ENCODE measurements at places on chromosomes 13 and 19.

- DNase-seq, result no peak
Measured at GRCh38 chr19:13623716-13624710, 117.7 kb upstream of the CACNA1A start.

- no peak for DNase-seq
Measured at GRCh38 chr13:24185591-24186232, 25.2 kb downstream of the SPATA13 start.

GRCh38 chr13:81017513-81018152 is 676.7 kb upstream of the SPRY2 start:
- DNase-seq, result peak; percentile 6

- DNase-seq, result peak; percentile 67
Measured at GRCh38 chr19:1651568-1652291, 685 bp downstream of the TCF3 start.

- peak; percentile 64 for DNase-seq
Measured at GRCh38 chr19:13441810-13442512, 64.3 kb downstream of the CACNA1A start.

DNA sequence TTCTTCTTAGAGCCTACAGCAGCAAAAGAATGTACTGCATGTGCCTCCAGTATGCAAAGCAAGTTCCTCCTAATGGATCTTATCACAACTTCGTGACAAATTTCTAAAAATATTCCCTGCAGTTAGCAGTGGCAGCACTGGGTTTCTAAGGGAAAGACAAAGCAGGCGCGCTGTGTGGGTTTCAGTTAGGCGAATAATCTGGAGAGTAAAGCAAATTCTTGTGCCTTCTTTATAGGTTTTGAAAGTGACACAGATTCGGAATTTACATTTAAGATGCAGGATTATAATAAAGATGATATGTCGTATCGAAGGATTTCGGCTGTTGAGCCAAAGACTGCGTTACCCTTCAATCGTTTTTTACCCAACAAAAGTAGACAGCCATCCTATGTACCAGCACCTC is 167.9 kb downstream of the LMO7 start:
- DNase-seq, result no peak

DNA sequence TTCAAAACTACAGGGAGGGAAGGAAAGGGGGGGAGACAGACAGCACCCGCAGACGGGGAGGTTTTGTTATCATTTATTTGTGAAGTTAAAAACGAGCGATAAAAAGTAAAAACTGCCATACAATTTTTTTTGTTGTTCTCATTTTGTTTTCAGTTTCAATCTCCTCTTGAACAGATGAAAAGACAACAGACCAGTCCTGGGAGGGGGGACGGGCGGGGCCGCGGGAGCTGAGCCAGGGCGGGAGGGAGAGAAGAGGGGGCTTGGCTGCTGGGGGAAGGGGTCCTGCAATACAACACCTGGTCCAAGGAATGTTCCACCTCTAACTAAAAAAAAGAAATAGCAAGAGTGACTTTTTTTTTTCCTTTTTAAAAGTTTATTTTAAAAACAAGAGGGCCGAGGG is 11.3 kb downstream of the KHSRP start:
- no peak for DNase-seq

DNA sequence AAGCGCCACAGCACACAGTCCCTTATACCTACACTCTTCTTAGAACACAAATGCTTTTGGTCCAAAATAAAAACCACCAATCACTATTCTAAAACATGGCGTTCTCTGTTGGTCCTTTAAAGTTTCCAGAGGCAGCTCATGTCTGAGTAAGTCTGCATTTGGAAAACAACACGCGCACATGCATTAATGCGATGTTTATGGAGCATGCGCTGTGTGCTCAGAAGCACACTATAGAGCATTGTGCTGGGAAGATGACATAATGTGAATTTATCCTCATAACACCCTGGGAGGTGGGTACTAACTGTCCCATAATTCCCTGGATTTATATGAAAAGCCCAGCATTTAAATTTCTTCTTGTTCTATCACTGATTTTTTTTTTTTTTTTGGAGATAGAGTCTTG is 10.7 kb downstream of the ZNF682 start:
- DNase-seq, result no peak

- DNase-seq, result no peak
Measured at GRCh38 chr19:29405728-29405995, 120.1 kb upstream of the VSTM2B start.

DNA sequence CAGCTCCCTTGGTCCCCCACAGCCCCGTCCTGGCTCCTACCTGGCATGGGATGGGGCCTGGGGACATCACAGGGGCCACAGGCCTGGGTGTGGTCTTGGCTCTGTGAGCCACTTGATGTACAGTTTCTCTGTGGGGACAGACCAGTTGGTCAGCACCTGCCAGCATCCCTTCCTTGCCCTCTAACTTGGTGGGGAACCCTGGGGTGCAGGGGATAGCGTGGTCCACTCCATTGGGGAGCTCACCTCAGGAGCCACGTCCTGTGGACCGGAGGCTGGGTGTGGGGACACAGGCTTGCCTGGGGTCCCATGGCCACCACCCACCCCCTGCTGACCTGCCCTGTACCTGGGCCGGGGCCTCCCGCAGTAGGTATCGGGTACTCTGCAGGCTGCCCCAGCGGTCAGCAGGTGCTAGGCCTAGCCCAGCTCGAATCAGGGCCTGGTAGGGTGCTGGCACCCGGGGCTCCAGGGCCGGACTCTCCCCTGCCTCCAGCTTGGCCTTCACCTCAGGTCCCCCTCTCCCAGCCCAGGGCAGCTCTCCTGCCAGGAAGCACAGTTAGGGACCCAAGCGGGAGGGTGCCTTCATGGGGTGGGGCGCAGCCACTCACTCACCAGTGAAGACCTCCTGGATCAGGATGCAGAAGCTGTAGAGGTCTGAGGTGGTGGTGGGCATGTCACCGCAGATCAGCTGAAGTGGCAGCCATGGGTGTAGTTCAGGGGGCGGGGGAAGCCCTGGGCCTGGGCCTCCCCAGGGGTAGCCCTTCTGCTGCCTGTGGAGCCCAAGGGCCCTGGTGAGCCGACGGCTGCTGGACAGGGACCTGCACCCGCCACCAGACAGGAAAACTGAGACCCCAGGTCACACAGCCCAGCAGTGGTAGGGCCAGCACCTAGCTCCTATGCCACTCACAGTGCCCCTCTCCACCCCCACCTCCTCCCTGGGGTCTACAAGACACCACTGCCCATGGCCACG is 14.9 kb downstream of the ARHGAP33 start:
- no peak for DNase-seq

DNA sequence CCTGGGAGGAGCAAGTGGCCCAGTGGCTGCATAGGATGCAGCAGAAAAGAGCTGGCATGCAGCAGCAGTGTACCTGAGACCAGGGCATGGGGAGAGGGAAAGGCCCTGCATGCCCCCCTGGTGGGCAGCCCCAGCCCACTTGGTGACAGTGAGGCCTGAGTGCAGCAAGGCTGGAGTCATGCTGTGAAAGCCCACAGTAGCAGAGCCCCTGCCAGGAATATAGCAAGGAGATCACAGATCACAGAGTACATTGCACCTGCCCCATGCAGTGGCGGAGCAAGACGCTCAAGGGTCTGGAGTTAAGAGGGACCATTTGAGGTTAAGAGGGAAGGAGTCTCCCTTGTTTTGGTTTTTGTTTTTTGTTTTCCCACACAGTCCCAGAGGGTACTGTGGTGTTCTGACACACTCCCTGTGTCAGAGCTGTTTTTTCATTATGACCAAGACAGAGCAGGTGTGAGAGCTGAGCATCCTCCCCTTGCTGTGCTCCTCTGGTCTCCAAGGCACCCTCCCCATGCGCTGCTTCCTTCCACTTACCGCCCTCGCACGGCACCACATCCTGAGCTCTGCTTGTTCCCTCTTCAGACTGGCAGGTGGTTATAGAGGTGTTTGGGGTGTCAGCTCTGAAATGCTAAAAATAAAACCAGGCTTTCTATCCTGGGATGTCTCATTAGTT is 85.0 kb upstream of the UBL3 start:
- no peak for DNase-seq

DNA sequence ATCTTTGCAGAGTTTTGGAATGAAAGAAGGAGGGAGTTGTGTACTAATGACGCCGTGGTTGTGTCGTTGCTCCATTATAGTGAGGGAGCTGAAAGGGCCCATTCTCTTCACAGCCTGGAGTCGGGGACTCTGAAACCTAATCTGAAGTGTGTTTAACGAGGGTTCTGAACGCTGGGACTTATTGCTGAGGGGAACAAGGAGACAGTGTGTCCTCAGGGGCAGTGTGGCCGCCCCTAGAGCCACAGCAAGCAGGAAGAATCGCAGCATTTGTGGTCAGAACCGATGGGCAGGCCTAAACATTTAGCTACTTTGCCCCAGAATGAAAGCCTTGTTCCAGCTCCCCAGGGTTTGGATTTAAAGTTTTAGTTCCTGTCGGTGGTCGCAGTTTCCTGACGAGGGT is 156.4 kb upstream of the RNF113B start:
- no peak for DNase-seq

DNA sequence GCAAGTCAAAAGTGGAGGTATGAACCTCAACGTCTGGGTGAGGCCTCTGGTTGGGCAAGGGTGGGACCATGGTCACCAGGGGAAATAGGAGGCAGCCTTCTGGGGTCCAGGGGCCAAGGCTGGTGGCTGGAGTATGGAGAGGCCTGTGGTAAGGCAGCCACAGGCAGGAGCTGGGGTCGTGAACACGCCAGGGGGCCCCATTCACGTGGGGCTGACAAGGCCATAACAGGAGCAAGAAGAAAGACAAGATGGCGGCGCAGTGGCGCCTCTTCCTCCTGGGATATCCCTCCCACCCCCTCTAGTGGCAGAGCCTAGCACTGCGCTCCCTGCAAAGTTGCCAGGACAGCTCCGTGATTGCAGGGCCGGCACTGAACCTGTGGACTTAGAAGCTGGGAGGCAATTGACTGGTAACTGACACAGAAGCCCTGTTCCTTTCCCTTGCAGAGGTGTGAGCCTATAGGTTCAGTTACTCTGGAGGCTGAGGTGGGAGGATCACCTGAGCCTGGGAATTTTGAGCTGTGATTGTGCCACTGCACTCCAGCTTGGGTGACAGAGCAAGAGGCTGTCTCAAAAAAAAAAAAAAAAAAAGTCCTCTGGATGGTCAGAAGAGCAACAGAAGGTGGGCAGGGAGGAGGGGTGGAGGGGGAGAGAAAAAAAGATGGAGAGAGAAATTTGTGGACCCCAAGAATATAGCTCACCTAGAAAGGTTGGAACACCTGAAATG is 19.7 kb upstream of the EDDM13 start:
- peak; percentile 81 for DNase-seq

DNA sequence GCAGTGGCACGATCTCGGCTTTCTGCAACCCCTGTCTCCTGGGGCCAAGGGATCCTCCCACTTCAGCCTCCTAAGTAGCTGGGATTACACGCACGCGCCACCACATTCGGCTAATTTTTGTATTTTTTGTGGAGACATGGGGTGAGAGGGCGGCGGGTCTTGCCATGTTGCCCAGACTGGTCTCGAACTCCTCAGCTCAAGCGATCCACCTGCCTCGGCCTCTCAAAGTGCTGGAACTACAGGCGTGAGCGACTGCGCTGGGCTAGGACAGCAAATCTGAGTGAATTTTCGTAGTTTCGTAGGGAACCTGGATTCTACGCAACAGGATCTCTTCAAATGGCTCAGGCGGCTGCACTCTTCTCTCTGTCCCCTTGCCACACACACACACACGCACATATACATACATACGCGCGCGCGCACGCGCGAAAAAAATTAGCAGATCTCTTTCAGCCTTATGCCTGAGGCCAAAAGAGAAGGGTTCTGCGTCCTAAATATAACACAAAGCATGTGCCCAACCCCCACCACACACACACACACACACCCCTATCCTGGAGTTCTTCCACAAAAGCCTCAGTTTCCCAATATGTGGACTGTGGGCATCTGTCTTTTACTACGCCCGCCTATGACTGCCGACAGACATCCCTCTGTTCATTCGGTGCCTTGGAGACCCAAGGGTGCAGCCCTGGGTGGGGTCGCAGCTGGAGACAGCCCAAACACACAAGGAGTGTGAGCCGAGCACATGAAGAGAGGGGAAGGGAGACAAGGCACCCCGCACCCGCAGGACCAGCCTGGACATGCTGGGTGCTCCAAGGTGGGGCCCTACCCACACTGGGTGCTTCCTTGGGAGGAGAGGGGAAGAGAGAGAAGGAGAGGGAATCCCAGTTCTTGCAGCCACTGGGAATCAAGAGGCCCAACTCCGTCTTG is 616 bp downstream of the PINLYP start:
- no peak for DNase-seq

DNA sequence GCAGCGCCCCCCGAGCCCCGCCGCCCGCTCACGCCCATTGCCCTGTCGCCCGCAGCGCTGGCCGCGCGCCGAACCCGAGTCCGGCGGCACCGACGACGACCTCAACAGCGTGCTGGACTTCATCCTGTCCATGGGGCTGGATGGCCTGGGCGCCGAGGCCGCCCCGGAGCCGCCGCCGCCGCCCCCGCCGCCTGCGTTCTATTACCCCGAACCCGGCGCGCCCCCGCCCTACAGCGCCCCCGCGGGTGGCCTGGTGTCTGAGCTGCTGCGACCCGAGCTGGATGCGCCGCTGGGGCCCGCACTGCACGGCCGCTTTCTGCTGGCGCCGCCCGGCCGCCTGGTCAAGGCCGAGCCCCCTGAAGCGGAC is 518 bp downstream of the KLF2 start:
- DNase-seq, result peak; percentile 75

- DNase-seq, result peak; percentile 97
Measured at GRCh38 chr19:12789904-12790619, 1.2 kb upstream of the JUNB start.

DNA sequence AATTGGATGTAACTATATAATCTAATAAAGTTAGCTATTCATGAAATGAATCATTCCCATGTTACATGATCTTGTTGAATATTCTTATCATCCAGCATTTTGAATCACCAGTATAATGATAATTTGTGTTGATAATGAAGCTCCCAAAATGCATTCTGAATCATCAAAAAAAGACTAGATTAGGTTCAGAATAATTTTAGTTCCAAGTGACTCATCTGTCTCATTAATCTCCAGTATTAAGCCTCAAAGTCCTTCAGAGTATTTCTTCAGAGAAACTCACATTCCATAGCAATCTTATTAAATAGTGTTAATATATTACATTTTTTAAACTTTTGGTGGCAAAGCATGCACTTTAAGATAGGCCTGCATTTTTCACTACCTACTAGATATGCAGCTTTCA is 207.5 kb downstream of the SLITRK5 start:
- no peak for DNase-seq

DNA sequence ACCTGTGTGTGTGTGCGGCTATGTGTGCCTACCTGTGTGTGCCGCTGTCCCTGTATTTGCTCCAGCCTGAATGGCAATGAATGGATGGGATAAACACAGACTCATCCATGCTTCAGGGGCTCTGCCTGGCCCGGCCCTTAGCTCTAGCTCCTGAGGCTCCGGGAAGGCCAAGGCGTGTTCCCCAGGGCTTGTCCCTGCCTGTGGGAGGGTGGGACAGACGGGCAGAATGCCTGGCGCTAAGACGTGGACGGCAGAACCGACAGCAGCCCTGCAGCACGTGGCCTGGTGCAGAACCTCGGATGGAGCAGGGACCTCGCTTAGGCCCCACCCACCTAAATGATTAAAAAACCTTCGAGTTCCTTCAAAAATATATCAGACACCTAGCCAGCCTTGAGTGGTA is 57.8 kb upstream of the C13orf46 start:
- no peak for DNase-seq
